Left hindlimb (tissue), 1 donor: ENCODE measurements at places on chromosomes 12 and 14.
A peak's percentile ranks its signal among the peaks of the same experiment; 100 is the strongest.

DNA sequence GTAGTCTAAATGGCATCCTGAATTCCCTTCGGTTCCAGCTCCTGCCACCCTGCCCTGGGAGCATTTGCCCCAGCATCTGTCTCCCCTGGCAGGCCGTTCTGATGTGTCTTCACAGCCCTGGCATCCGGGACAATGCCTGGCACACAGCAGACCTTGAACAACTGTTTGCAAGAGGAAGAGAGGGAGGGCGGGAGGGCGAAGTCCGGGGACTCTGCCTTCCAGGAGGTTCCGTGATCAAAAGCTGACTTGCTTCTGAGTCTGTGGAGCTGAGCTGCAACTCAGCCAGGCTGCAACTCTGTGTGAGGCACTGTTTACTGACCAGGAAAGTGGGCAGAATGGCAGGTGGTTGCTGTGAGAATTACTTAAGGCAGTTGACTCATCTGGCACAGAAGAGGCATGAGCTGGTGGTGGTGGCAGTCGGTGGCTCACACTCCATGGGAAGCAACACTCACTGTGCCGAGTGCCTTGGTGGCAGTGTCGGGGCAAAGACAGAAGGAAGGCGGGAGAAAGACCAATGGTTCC is 61.1 kb upstream of the DLK1 start:
- no peak for DNase-seq

DNA sequence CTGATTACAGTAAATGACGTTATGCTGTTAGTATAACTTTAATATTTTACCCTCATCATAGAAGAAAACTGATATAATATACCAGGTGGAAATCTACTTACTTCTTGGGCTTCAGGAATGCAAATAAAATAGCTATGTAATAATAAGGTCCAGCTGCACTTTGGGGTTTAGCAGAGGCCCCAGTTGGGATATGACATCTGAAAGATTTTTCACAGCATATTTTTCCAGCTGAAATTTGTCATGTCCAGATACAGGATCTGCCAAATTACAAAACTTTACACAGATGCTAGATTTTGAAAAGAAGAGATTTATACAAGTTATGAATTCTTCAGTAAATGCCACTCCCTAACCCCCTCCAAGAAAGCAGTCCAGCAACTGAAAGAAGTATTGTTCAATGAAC is 29.2 kb upstream of the DCN start:
- no peak for DNase-seq

DNA sequence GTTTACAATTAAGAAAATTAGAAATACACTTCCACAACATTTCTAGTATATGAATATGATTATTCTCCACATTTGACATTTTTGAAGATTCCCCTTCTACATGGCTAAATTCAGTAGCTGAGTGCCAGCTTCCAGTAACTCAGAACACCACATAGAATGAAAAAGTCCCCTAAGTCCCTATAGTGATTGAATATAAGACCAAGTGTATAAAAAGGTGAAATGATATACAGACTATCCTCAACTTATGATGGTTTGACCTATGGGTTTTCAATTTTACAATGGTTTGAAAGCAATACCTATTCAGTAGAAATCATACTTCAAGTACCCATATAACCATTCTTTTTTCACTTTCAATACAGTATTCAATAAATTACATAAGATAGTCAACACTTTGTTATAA is 15.8 kb downstream of the ATL1 start:
- no peak for DNase-seq

GRCh38 chr12:117334855-117335587 is 26.4 kb downstream of the NOS1 start:
- peak; percentile 50 for DNase-seq

- DNase-seq: peak; percentile 54
Measured at GRCh38 chr14:103879570-103880347, 32.4 kb upstream of the PPP1R13B start.

DNA sequence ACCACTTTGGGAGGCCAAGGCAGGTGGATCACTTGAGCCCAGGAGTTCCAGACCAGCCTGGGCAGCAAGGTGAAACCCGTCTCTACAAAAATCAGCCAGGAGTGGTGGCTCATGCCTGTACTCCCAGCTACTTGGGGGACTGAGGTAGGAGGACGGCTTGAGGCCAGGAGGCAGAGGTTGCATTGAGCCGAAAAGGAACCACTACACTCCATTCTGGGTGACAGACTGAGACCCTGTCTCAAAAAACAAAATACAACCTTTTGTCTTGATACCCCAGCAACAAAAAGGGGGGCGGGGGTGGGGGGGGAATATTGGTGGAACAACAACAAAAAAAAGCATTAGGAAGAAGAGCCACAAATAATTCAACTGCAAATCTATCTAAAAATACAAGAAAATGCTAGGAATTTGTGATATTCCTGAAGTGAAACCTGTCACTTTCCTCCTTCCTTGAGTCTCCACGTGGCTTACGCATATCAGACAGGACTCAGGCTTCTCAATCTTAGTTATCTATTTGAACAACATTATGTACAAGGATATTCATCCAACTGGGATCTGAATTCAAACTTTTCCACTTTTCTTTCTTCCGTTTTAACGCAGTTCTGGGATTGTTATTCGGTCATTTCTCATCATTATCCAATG is 1.3 kb downstream of the R3HDM2 start:
- no peak for DNase-seq

DNA sequence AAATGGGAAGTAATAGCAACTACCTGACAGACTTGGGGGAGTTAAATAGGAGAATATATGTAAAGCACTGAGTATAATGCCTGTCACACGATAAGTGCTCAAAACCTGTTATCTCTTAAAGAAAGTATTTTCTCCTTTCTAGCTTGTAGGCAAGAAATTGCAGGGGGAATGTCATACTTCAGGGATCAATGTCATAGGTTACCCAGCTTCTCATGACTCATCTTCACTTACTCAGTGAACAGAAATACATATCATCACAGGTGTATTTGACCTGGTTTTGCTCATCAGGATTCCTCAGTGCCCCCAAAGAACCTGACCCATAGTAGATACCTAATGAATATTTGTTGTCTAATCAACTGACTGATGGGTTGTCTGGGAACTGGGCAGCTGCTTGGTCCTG is 285.0 kb upstream of the ATP2B1 start:
- DNase-seq: no peak

DNA sequence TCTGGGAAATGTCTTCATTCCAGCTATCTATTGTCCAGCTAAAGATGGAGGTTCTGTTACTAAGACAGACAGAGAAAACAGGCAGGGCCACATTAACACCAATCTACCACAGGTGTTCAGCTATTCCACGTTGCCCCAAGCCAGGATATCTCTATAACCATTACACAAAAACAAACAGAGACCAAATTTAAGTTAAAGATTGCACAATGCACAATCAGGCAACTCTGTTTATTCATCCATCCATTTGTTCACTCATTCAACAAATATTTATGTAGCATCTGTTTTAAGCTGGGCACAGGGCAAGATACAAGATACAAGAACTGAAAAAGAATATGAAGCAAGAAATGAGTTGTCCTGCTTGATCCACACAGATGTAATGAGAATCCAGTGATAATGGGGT is 629.0 kb downstream of the MED13L start:
- DNase-seq: no peak

DNA sequence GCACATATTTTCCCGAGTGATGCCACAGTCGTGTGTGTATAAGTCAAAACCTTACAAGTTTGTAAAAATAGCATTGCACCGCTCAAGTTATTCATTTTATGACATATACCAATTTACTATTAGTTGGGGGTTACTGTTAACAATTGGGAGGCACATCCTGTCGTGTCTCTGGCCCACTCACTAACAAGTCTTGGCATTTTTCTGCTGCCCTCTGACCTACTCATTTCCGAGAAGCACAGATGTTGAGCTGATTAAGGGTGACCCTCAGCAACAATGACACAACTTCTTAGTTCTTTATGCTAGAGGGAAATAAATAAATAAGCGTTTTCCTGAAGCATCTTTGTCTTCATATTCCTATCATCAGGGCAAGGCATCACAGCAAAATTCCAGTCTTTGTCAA is 6.8 kb upstream of the ATG14 start:
- no peak for DNase-seq

DNA sequence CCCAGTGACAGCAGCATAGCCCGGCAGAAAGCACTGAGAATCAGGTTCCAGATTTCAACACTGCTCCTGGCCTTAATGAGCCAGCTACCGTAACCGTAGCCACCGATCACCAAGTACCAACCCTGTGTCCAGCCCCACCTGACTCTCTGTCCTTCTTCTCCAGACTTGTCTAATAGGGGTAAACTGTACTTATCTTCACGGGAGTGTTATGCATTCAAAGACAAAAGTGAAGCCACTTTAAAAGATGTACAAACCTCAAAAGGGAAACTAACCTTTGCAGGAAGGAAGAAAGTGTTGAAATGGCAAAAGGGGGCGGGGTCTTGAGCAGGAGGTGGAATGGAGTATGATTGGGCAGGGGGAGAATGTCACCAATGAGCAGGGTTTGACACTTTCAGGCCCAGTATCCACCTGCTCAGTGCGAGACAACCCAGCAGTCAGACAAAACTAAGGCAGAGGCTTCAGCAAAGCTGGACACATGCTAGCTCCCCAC is 226.1 kb downstream of the CHST11 start:
- DNase-seq: no peak

DNA sequence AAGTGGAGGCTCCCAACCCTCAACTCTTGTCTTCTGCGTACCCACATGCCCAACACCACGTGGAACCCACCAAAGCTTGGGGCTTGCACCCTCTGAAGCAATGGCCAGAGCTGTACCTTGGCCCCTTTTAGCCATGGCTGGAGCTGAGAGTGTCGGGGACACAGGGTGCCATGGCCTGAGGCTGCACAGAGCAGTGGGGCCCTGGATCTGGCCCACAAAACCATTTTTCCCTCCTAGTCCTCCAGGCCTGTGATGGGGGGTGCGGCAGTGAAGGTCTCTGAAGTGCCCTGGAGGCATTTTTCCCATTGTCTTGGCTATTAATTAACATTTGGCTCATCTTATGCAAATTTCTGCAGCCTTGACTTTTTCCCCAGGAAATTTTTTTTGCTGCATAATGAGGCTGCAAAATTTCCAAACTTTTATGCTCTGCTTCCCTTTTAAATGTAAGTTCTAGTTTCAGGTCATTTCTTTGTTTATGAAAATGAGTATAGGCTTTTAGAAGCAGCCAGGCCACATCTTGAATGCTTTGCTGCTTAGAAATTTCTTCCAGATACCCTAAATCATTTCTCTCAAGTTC is 18.7 kb upstream of the ASPG start:
- DNase-seq: no peak

DNA sequence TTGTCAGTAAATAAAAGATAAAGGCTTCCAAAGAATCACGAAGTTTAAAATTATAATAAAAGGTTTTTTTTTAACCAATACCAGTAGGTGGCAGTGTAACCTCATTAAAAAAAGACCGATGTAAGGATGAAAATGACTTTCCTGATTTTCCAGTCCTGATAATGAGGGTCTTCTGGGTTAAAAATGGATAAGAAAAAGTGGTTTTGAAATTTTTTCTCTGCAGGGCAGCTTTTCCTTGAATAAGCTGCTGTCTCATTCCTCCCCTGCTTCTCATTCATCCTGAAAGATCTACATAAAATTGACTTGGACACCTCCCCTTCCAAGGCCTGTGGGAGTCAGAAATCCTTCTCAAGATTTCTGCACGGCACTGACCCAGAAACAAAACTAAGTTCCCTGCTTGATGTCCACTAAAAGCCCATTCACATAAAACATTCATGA is 58.9 kb upstream of the FBXO33 start:
- DNase-seq: no peak

- no peak for DNase-seq
Measured at GRCh38 chr12:2389079-2389790, 336.4 kb downstream of the CACNA1C start.

- no peak for DNase-seq
Measured at GRCh38 chr14:36319899-36320199, 588 bp downstream of the MBIP start.

DNA sequence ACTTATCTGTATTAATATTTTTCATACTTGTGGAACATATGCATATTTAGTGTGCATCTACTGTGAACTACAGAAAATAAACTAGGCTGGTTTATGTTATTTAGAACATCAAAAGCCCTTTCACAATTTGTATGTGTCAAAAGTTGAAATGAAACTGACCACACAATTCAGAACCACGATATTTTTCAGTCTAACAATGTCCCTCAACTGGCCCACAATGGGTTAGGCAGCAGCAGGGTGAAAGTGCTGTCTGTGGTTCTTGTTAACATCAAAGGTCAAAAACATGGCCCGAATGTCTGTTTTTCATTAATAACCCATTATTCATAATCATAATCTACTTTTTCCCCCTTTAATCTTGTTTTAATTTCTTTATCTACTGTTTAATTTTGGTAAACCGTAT is 559.9 kb upstream of the ATP2B1 start:
- no peak for DNase-seq

- DNase-seq: no peak
Measured at GRCh38 chr12:46934374-46935111, 108.7 kb upstream of the SLC38A4 start.

DNA sequence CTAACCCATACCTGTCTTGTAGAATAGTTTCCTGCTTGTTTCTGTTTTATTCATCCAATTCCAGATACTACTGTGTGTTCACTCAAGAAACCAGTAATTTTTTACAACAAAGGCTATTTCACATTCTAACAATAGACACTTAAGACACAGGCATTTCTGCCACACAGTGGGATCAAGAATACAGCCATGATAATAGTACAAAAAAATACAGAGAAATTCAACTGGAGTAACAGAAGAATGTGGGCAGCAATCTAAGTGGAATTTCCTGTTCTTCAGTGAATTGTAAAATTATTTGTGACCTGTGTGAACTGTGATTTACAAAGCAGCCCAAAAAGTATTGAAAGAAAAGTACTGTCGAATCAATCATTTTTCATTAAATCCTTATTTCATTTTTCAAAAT is 282.9 kb downstream of the CCER1 start:
- no peak for DNase-seq

- DNase-seq: no peak
Measured at GRCh38 chr12:111129149-111129767, 208.9 kb upstream of the MYL2 start.

GRCh38 chr14:29465095-29465494 is 462.6 kb downstream of the PRKD1 start:
- DNase-seq: no peak

GRCh38 chr14:72792051-72792788 is 101.7 kb downstream of the DPF3 start:
- DNase-seq: no peak

- no peak for DNase-seq
Measured at GRCh38 chr12:84166812-84167211, 745.8 kb downstream of the SLC6A15 start.

DNA sequence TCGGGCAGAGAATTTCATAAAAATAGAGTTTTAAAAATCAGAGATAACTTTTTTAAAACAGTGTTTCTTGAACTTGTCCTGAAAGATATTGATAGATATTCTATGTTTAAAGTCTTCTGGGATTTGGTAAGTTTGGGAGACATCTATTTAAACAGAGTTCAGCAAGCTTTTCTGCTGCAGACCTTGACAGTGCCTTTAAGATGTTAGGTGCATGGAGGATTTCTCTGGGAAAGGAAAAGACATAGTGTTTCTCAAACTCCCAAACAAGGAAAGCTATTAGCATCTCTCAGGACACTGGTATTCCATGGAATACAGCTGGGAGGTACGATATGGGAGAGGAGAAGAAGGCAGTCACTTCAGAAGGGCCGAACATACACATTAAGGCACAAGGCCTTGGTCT is 97.8 kb downstream of the RBM19 start:
- no peak for DNase-seq

GRCh38 chr12:15307079-15307478 is 15.2 kb upstream of the PTPRO start:
- DNase-seq: no peak
